Midbrain (tissue), 1 donor: ENCODE measurements at places on chromosomes 6 and 20.

DNA sequence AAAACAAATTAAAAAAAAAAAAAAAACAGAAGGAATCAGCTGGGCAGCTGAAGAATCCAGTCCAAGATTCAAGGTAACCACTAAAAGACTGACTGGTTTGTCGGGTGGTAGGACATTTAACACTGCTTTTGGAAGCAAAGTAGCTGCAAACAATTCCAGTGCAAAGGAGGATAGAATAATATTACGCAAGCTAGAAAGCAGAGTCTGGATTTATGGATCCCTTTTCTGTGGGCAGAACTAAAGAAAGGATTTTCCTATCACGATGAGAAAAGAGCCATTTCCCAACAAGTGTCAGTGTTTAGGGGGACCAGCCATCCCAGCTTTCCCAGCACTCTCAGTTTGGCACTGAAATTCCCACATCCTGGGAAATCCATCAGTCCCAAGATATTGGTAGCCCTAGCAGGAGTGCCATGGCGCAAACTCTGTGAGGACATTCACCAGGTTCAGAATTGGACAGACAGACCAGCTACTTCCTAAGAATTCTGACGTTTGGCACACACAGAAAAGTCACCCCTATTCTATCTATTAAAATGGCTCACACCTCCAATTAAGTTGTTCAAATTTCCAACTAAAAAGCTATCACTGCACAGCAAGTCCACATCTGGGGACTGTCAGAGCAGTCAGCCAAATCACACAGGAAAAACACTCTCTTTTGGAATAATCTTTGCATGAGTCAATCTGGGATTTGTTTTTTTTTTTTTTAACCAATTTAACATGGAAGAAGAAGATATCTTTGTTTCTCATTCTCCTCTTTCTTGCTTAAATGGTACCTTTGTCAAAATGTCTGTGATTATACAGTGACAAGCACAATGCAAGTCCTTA is 356.8 kb upstream of the ARID1B start:
- no peak for DNase-seq

- no peak for DNase-seq
These were observed 438.1 kb downstream of the HACE1 start for GRCh38 chr6:104421650-104422049.

GRCh38 chr20:33099843-33100538 is 20.5 kb downstream of the BPIFB4 start:
- no peak for DNase-seq

GRCh38 chr6:144155529-144155928 is 5.2 kb downstream of the STX11 start:
- DNase-seq = no peak

- DNase-seq = no peak
These were observed 79.0 kb upstream of the RGS17 start for GRCh38 chr6:153210083-153210482.

DNA sequence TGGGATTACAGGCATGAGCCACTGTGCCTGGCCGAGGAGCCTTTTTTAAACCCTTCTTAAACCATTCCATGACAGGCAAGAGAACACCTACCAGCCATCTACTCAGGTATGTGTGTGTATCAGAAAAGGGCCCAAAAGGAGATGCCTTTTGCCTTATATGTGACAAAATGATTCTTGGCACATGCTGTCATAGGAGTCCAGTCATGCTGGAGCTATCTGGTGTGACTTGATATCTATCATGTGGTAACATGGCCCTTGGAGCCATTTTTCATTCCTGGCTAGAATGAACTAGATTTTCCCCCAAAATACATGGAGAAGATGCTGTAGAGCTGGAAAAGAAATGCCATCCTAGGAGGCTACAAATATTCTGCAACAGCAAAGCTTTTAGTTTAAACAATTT is 129.1 kb downstream of the DST start:
- no peak for DNase-seq

DNA sequence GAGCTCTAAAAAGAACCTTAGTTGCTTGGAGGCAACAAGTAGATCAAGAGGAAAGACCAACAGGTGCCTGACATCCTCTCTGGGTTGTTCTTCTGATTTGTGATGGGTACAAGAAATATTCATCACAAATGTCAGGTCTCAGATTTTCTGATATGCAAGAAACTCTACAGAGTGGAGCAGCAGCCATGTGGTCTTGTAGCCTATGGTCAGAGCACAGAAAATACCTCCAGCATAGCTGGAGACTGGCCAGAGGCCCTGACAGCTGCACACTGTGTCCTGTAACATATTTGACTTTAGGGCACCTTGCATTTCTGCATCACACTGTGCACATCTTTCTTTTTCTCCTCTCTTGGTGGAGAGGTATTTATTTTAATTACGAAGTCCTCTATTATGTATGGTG is 116.3 kb downstream of the GMPR start:
- no peak for DNase-seq

GRCh38 chr6:116779573-116780164 is 14.2 kb upstream of the FAM162B start:
- DNase-seq = peak; percentile 21

- DNase-seq = no peak
These were observed 21.2 kb upstream of the ABT1 start for GRCh38 chr6:26575494-26575939.

DNA sequence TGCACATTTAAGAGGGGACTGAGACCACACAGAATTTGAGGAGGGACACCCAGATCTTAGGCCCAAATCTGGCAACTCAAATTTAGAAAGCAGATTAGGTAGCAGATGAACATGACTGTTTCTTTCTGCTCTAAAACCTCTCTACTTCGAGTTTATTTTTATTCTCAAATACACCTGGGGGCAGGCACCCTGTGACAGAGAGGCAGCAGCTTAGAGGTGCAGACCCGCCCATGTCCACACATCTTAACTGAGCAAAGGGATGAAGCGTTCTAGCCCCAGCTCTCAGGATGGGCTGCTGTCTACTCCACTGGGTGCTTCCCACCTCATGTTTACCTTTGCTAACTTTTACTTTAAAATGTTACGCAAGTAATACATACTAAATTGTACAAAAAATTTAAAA is 125.0 kb downstream of the SLC23A2 start:
- no peak for DNase-seq
